ENCODE measurements at places on chromosomes 5 and 9.
A peak's percentile ranks its signal among the peaks of the same experiment; 100 is the strongest.

GRCh38 chr9:110922145-110922544, 116.1 kb downstream of the LPAR1 start:
- DNase-seq = no peak

GRCh38 chr5:99878830-99879229, 656.3 kb upstream of the FAM174A start:
- DNase-seq = no peak

DNA sequence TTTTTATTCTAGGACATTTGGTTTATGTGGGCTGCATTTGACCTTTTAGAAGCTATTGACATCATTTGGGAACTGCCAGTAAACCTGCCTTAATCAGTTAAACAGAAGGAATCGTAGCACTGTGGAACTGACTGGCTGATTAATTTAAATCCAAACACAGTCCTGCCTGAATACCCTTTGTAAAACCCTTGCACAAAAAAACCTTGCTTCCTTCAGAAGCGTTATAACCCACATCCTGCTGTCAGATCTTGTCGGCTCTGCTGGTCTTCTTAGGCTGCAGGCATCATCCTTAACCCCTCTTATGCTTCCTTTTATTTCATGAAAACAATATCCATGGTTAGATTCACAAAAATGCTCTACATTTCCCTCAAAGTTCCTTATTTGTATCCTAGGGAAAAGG, 46.3 kb downstream of the PAM start:
- DNase-seq = no peak

GRCh38 chr5:149790276-149790675, 60.2 kb downstream of the PPARGC1B start:
- DNase-seq = no peak

- DNase-seq = no peak
These were observed 622.3 kb upstream of the PTPRD start for GRCh38 chr9:11235061-11235460.

DNA sequence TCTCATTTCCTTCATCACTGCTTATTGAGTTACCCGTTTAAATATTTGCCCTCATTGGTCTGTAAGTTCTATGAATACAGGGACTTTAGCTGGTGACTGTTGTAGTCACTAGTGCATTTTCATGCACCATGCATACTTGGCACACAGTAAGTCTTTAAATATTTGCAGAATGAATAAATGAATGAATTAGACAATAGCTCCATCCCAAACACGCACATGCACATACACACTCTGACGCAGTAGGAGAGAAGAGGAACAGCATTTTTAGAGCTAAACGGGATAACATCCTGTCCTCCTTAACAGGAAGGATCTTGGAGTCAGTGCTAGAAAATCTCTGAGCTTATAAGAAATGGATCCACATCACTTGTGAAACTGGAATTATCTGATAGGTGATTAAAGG, 447.7 kb downstream of the KIF4B start:
- DNase-seq = no peak

- peak; percentile 6 for DNase-seq
These were observed 204.4 kb downstream of the TRIO start for GRCh38 chr5:14347522-14347921.

DNA sequence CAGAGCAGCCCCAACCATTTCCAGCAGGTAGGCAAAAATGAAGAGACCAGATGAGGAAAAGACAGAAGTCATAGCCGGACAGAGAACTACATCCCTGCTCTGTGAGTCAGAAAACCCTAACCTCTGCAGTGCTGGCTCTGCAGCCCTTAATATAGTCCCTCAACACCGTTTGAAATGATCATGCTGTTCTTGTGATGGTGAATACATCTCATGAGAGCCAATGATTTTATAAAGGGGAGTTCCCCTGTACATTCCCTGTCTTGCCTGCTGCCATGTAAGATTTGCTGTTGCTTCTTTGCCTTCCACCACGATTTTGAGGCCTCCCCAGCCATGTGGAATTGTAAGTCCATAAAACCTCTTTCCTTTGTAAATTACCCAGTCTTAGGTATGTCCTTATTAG, 216.8 kb upstream of the RFX3 start:
- no peak for DNase-seq

DNA sequence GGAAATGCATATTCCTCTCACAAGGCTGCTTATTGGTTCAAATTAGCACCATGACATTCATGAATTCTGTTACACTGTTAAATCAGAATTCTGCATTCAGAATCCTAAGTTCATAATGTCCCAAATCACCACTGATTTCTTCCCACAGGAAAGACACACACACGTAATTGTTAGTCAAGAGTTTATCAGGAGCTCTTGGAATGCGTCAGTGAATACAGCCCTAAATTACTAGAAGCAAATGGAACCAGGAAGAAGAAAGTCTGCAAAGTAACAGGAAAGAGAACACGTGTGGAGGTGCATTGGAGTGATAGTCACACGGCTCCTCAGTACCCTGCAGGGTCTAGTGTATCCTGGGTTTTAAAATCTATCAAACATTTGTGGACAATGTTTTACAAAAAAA, 110.2 kb downstream of the ANXA2R start:
- DNase-seq = no peak

GRCh38 chr9:97773723-97774122, 76.6 kb upstream of the XPA start:
- DNase-seq = no peak

DNA sequence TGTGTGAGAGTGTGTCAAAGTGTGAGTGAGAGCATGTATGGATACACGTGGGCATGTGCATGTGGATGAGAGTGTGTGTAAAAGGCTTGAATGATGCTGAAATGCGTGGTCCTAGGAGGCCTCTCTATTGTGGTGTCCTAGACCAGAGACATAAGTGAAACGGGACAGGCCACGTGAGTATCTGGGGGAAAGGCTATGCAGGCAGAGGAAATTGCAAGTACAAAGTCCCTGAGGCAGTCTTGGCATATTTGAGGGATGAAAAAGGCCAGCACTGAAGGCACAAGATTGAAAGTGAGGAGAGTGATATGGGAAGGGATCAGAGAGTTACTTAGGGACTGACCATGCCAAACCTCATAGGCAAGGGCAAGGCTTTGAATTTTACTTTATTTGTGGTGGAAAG, 67.2 kb upstream of the CCDC152 start:
- DNase-seq = peak; percentile 26

DNA sequence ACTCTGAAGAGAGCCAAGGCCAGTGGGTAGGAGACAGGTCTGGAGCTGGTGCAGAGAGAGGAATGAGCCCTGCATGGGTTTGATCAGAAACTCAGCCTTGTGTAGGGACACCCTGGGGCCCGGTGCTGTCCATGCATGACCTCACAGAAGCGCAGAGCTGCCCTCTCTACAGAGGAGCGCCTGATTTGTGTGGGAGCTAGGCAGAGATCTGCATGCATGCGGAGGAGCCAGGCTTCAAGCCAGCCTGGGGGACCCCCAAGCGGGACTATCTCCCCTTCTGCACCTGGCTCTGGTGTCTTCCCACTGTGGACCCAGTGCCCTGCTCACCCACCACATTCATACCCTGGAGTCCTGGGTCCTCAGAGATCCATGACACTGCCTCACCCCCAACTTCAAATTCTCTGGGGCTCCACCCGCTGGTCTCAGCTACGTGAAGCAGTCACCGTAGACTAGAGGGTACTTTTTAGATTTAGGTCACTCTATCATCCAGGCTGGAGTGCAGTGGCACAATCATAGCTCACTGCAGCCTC, 2.6 kb upstream of the LCN2 start:
- DNase-seq = no peak

DNA sequence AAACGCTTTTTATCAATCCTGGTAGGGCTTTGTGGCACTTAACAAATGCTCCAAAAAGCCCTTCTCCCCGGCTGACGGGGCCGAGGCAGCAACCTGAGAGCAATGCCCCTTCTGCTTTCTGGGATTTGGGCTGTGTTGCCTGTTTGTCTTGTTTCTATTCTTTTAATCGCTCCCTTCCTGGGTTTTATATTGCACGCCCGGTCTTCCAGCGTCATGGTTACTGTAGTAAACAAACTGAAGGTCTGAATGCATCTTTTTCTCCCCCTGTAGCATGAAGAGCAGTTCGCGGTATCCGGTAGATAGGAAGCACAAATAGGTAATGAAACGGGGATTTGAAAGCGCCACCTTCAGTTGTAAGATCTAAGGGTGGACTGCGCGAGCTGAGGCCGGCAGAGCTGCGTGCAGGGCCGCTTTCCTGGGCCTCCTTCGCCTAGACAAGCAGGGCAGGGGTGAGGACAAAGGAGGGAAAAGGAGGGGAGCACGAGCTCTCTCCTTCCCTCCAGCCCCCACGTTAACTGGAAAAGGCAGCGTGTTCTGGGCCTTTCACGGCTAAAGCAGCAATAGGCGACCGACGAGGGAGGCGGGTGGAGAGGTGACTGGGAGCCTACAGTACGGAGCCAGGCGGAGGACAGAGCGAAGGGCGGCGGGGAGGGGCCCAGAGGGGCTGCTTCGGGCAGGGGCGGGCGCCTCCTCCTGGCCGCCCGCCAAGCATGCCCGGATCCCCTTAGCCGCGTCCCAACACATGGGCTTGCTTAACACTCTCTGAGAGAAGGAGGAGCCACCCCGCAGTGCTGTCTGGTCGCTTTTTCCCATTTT, 49.3 kb upstream of the ZNF366 start:
- DNase-seq = no peak

GRCh38 chr9:15499139-15499538, 11.6 kb downstream of the PSIP1 start:
- DNase-seq = no peak

Data from mammary epithelial cell (primary cell).